NCI-H187 treated with DMSO at 0.1 percent for 48 hours (cell line): ENCODE measurements at places on chromosomes 7 and 10.
A peak's percentile ranks its signal among the peaks of the same experiment; 100 is the strongest.

DNA sequence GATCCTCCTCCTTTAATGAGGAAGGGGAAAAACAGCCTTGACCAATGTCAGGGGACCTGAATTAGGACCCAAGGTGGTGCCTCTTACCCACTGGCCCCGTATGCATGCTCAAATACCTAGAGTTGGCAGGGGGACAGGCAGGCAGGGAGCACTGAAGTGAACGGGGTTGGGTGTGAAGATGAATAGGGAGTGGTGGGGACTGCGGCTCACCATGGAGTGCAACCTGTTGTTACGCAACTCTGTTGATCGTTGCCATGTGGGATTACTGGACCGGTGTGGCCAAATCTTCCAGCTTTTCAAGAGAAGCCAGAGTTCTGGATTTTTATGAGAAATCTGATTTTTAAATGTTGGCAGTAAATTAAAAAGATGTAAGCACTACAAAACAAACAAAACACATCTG is 48.1 kb downstream of the TLL2 start:
- no peak for DNase-seq

GRCh38 chr7:116571552-116571951 is 46.7 kb downstream of the CAV1 start:
- DNase-seq = no peak

DNA sequence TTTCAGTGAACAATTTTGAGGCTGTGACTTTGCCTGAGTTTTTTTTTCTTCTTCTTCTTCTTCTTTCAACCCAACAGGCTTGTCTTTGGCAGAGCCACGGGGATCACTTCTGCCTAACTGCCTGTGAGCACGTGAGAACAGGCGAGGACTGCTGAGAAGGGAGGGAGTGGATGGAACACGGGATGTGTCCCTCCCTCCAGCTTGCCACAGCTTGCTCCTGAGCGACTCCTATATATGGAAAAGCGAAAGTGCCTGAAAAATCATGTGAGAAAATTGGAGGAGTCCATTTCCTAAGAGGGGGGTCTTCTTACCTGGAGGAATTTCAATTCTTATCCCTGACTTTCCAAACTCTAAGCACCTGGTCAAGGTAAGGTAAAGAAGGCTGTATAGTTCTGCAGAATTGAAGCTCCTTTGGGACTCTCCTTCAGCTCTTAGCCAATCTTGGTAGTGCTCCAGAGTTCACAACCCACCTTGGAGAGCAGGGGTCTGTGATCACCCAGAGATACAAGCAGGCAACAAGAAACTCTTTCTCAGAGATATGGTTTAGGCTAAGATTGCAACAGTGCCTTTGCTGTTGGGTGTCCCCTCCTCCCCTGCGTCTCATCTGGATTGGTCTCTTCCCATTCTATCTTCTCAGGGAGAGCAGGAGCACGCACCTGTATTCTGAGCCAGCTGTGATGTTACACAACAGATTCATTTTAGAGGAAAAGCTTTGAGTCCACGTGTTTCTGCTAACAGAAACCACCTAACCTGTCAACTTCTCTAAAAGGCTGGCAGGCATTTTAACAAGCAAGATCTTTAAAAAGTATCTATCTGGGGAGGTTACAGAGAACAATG is at the start of gene MAT1A:
Gene MAT1A (minus strand): TSS at position 208 of the 837 bp plus-strand sequence. CDS start 235 bp downstream, outside the sequence.
- DNase-seq = peak; percentile 23

DNA sequence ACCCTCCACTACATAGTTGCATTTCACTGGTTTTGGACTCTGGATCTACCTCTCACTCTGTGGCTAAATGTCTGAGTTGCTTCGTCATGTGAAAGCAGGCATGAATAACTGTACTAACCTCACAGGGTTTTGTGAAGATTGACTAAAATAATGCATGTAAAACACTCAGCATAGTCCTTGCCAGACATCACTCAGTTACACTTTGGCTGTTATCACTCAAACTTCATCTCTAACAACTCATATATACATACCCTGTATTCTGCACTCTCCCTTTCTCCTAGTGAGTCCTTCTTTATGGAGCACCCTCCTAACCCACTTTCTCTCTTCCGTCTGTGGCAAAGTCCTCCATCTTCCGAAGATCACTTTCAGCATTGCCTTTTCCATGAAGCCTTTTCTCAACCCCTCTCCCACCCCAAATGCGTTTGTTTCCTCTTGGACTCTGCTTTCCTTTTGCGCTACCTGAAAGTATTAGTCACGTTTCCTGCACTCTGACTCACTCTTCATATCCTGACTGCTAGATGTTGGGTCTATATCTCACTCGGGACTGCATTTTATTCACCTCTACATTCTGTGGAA is 72.6 kb downstream of the OSBPL3 start:
- no peak for DNase-seq
